ENCODE measurements at places on chromosomes 4 and X.

- no peak for DNase-seq
Observed at GRCh38 chr4:113637363-113637762, 124.2 kb downstream of the CAMK2D start.

DNA sequence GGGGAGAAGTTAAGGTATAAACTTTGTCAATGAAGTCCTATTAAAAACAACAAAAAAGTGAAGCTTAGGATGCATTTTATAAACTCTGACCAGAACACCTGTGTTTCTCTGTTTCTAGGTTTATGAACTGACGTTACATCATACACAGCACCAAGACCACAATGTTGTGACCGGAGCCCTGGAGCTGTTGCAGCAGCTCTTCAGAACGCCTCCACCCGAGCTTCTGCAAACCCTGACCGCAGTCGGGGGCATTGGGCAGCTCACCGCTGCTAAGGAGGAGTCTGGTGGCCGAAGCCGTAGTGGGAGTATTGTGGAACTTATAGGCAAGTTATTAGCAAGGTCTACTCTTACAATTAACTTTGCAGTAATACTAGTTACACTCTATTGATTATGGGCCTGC, 46.6 kb downstream of the HTT start:
- no peak for DNase-seq

DNA sequence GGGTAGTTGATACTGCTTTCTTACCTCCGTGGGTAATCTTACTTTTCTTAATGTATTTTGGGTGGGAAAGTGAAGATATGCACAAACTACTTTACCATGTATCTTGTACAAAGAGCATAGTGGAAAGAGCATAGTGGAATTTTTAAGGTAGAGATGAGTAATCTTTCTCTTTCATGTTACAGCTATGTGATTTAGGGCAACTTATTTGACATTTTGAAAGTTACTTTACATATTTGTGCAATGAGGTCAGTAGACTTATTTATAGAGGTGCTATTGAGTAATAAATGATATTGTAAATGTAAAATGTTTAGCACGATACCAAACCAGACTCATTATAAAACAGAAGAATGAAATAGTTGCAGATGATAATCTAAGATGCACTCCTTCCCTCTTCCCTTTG, 351.2 kb downstream of the TRAM1L1 start:
- DNase-seq: no peak

DNA sequence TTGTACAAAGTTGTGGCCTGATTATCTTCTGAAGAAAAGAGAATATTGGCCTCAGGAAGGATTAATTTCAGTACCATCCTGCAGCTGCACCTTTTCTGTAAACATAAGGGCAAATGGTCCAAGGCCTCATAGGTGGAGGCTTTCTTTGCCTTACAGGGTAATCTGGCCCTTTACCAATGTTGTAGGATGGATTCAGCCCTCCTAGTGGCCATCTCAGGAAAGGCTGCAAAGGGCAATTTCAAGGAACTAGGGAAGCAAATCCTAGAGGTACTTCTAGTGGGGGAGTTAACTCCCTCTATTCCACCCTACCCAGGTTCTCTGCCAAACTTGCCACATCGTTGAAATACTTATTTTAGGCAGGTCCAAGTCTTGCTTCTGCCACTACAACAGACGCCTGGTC, 57.6 kb downstream of the UGT2B11 start:
- no peak for DNase-seq

DNA sequence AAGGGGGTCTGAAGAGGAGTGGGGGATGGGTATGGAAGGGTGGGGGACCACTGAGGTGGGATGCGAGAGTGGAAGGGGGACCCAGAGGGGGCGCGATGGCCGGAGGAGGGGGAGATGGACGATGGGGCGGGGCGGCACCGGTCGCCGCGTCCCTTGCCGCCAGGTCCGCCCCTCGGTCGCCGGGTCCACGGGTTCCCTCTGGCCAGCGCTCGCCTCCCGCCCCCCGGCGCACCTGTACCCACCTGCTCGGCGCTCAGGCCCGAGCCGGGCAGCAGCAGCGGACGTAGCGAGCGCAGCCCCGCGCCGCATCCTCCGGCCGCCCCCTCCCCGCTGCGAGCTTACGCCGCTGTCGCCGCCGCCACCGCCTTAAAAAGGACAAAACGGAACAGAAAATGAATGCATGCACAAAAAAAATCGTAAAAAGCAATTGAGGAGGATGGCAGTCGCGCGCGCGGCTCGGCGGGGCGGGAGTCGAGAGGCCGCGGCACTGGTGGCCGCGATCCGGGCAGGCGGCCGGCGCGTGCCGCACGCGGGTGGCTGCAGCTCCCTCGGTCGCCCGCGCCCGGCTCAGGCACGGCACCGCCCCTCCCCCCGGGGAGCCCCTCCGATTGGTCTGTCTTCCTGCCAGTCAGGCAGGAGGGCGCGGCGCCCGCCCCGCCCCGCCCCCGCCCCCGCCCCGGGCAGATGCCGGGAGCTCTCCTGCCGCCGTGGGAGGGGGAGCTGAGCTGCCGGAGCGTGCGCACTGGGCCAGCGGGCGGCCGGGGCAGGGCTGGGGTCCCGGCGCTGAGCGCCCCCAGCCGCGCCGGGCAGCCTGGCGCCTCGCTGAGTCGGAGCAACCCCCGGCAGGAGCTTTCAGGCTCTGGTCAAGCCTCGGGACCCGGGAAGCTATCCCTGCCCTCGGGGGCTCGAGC, at the start of gene JAKMIP1:
Gene JAKMIP1 (minus strand): TSS at position 539 of the 911 bp plus-strand sequence. CDS start 87,699 bp downstream, outside the sequence.
- DNase-seq: peak; percentile 53

- no peak for DNase-seq
Observed at GRCh38 chr4:8921465-8921864, 49.8 kb upstream of the HMX1 start.

- DNase-seq: no peak
Observed at GRCh38 chr4:119480331-119480730, 148.3 kb downstream of the PDE5A start.

DNA sequence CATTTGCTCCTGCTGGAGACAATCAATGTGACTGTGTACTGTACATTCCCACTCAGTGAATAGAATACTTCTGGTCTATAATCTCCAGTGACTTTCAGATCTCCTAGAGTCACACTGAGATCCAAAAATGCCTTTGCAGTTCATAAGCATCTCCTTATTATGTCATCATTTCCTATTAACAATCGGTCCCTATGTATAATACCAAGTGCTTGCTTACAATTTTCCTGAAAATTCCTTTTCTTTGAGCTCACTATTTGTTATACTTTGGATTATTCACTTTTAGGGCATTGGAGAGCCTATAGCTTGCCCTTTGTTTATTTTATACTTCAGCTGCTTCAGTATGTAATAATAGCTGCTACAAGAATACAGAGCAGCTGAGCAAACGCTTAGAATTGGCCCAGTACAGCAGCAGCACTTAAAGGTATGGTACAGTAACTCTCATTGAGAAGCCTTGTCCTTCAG, 313.0 kb downstream of the DCTD start:
- DNase-seq: no peak

DNA sequence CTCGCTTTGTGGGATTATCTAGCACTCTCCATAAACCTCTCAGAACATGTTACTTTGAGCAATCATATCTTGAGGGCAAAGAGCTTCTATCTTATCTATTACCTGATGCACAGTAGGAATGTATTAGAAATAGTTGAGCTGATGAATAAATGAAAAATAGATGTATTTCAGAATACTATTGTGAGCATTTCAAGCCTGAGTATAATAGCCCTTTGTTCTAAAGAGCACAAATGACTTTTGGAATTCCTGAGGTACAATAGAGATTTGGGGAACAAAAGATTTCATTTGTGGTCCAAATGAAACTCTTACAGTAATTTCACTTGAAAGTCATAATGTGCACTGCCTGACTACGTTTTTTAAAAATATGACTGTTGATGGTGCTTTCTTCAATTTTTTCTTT, 159.5 kb downstream of the UGT8 start:
- no peak for DNase-seq

DNA sequence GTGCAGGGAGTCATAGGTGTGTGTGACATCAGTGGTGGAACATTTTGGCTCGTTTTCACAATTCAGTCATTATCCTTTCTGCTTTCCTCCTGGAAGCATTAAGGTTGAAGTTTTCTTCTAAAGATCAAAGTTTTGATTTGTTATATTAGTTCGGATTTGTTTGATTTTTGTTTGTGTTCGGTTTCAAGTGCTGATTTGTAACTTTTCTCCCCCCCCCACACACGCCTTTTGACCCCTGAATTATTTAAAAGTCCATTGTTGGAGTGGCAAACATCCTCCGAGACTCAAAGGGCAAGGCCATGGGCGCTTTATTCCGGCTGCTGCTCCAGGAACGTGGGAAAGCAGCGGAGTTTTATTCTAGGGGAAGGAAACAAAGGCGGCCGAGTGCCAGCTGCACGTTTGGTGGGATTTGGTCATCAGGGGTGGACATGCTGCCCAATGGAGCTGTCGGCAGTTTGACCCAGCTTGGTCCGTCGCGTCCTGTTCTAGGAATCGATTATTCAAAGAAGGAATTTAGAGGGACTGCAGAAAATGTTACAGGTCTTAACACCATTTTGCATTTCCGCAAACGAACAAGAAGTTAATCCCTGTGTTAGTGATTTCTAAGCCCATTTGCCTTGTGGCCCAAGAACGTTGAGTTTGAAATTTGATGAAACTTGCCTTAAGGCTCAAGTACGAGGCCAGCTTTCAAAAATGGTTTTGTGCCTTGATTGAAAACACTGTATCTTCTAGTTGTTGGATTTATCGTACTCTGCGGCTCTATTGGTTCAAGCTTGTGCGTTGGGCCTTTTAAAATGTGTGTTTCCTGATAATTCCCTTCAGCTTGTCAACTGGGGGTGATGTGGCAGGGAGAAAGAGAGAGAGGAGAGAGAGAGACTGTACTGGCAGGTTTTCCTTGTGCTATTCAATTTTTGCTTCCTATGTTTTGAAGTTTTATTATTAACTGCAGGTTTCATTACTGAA, 565 bp upstream of the ZNF41 start:
- peak; percentile 21 for DNase-seq

DNA sequence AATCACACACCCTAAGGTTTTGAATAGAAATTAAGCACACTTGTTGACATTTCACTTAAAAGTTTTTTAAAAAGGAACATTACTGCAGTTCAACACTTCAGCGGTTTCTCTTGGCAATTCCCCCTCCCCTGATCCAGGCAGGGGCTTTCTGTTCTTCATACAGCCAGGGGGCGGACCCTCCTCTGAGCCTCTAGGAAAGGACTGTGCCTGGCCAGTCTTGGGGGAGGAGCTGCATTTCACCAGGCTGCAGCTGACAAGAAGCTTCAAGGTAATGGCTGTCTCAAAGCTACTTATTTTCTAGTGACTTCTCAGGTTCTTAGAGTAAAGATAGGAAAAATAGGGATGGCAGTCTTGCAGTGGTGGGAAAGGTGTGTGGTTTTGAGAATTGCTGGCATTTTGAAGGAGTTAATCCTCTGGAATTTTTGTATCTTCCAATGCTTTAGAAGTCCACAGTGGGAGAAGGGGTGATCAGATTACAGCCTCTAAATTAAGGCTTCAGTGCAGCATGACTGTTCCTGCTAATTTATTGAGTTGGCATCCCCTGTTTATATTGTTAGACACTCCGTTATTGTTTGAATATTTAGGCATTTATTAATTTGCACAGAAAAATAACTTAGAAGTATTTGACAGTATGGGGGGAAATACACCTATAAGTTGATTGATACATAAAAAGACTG, 33.5 kb downstream of the PWWP3B start:
- DNase-seq: no peak

DNA sequence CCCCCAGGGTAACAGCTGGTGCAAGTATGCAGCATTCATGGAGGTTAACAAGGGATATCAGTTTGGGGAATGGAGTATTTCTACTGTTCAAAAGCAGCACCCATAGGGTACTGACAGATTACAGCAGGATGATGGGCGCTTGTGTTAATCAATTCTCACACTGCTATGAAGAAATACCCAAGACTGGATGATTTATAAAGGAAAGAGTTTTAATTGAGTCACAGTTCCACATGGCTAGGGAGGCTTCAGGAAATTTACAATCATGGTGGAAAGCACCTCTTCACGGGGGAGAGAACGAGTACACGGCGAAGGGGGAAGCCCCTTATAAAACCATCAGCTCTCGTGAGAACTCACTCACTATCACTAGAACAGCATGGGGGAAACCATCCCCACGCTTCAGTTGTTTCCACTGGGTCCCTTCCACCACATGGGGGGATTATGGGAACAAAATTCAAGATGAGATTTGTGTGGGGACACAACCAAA, 64.1 kb downstream of the TNIP2 start:
- DNase-seq: no peak

GRCh38 chrX:37926700-37927099, 79.3 kb upstream of the DYNLT3 start:
- DNase-seq: peak; percentile 32

- DNase-seq: peak; percentile 64
Observed at GRCh38 chrX:106300239-106300638, 132.1 kb downstream of the PWWP3B start.

DNA sequence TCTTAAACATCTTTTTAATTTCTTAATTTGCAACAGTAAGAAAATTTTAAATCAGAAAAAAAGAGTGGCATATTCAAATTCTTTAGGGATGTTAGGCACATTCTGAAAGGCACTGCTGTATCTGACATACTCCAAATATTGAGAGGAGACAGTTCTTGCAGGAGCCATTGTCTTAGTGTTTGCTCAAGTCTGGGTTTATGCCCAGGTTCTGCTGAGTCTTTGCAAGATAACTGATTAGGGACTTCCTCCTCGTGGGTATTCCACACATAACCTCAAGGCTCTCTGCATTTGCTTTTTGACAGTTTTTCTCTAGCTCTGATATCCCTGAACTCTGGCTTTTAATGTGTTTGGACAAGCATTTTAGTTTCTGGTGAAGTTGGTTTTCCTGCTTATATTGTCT, 52.6 kb downstream of the RPS3A start:
- DNase-seq: no peak

- no peak for DNase-seq
Observed at GRCh38 chr4:174604198-174604597, 81.9 kb upstream of the HPGD start.

DNA sequence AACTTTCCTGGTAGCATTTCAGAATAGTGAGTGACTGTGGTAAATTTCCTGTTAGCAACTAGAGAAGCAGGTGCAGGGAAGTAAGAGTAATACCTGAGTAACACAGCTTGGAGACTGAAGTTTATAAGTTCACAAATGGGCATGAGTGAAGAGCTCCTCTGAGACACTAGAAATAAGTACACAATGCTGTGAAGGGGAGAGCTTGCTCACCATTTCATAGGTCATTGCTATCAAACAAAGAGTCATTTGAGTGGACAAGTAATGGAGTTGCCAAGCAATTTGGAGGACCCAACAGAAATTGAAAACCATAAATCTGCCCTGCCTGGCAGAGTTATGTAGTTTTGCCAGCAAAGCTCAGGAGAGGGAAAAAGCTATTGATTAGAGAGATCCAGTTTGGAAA, 523.6 kb downstream of the TRAM1L1 start:
- no peak for DNase-seq

DNA sequence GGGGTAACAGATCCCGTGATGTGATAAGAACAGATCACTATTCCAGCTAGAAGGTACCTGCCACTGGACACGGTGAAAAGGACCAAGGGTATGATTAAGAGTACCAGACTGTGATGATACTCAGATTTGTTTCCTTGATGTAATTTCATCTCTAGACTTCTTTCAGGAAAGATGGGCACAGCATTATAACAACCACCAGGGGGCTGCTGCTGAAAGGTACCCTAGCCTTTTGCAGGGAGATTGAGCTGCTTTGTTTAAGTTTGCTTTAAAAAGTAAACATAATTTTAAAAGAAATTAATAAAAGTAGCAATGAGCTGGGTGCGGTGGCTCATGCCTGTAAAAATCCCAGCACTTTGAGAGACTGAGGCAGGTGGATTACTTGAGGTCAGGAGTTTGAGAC, 145.4 kb downstream of the EMCN start:
- no peak for DNase-seq

GRCh38 chrX:68755616-68756125, 73.2 kb upstream of the EFNB1 start:
- no peak for DNase-seq

- DNase-seq: no peak
Observed at GRCh38 chrX:142742581-142742980, 283.1 kb upstream of the SPANXN4 start.

- DNase-seq: no peak
Observed at GRCh38 chr4:98568941-98569663, 89.3 kb downstream of the TSPAN5 start.
